Omental fat pad (tissue), 4 donors: ENCODE measurements at places on chromosomes 4 and X.

- DNase-seq: no peak
These were observed 124.2 kb downstream of the GUCY2F start for GRCh38 chrX:109357706-109358105.

- no peak for DNase-seq
These were observed 238.8 kb downstream of the GRIA3 start for GRCh38 chrX:123422875-123423274.

- DNase-seq: no peak
These were observed 405.9 kb downstream of the ADGRL3 start for GRCh38 chr4:61605984-61606383.

- no peak for DNase-seq
These were observed 28.7 kb downstream of the FAM9C start for GRCh38 chrX:13015536-13016236.

- DNase-seq: no peak
These were observed 150.1 kb downstream of the NAA11 start for GRCh38 chr4:79175716-79176115.

GRCh38 chr4:36337665-36338185 lies 56.3 kb downstream of the DTHD1 start:
- DNase-seq: no peak

GRCh38 chr4:52894443-52894842 lies 32.3 kb downstream of the RASL11B start:
- DNase-seq: no peak

DNA sequence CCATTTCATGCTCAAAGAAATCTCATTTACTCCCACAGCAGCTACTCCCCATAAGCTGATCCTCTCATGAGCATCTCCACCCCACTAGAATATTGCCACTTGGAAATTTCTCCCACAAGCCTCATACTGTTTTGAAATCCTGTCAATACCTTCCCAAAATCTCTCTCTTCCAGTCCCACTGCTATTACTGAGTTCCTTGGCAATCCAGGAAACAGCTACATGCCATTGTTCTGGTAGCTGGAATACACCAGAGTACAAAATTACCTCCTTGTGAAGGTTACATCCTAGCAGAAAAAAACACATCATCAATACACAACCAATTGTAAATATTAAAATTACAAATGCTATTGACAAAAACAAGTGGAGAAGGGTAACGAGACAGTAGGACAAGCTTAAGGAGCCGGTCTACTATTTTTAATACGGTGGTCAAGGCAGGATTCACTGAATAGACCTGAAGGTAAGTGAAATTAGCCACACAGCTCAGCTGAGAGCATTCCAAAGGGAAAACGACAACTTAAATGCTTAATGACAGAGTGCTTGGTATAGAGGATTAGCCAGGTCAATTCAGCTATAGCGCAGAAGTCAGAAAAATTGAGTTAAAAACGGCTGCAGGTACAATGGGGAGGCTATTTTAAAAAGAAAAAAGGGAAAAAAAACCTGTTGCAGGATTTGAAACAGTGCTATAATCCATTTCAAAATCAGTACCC lies 6.4 kb downstream of the RPL9 start:
- no peak for DNase-seq

GRCh38 chr4:90994851-90995574 lies 867.8 kb downstream of the CCSER1 start:
- no peak for DNase-seq

DNA sequence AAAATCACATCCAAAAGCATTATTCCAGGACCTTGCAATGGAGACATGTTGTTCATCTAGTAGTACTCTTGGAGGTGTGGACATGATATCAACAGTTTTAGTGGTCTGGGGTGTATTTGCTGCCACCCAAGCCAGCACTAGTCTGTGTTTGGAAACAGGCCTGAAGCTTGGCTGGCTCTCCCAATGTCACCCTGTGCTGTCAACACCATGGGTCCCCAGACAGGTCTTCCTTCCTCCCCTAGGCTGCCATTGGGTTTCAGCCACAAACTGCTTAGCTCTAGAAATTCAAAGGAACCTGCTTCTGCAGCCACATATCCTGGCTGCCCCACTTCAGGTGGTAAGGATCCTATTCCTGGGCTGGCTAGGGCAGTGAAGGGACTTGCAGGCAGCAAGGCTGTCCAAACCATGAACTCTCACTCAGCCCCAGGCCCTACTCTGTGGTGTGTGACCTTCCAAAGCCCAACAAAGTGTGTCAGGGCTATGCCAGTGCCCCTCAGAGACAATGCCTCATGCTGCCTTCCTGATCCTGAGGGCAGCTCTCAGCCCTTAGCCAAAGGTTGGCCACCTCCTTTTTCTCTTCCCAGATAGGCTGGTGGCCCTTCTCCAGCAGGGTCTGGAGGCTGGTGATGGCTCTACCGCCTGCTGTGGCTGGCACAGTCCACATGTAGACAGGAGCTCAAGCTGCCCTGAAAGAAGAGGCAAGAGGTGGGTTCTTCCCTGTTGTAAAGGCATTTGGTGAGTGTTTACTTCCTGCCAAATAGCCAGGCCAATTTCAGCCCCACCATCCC lies 18.3 kb downstream of the AMER1 start:
- no peak for DNase-seq

GRCh38 chr4:144360146-144360793 lies 219.8 kb upstream of the GYPA start:
- no peak for DNase-seq

DNA sequence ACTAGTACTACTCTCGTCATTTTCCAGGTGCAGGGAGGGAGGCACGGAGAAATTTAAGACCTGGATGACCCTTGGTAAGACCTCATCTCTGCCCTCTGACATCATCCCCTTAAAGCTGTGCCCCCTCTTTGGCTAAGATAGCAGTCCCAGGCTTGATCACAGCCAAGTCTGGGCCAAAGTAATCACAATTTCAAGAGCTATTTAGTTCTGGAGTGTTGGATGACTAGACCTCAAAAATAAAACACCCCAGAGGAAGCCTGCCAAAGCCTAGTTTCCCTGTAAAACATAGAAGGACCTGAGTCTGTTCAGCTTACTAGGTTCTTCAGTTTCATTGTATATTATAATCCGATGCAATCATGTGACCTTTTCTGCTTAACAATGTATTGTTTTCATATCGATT lies 144.6 kb upstream of the ARHGEF9 start:
- no peak for DNase-seq

DNA sequence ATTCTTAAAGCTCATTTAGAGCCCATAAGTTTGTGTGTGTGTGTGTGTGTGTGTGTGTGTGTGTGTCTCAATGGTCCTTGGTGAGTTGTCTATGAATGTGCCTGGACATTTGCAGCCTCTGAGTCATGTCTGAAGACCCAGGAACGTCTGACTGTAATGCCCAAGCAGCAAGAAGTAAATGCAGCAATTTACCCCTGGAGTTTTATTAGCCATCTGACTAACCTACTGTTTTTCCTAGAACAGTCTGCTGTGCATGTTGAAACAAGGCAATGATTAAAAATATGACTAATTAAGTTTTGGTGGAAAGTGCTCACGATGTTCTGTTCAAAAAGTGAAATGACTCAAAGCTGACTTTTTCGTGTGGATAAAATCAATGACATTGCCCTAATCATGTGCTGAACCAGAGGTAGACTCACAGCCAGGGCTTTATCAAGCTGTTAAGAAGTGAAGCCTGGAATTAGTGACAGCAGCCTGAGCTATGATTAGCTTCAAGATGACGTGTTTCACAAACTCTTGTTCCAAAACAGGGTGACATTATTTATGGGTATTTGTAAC lies 201.6 kb downstream of the CPE start:
- no peak for DNase-seq

DNA sequence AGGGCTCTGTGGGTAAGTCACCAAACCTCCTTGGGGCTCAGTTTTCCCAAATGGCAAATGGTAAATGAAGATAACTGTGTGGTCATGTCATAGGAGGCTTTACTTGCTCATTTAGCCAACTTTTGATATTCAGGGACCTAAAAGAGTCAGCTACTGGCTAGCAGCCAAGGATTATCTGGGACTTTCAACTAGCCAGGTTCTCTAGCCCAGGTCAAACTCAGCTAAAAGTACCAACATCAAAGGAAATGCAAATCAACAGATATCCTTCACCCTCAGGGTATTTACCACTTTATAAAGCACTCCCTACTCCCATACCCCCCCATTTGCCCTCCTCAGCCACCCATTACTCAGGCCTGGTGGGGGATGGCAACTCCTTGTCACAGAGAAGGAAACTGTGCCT lies 7.5 kb downstream of the AMER1 start:
- no peak for DNase-seq

DNA sequence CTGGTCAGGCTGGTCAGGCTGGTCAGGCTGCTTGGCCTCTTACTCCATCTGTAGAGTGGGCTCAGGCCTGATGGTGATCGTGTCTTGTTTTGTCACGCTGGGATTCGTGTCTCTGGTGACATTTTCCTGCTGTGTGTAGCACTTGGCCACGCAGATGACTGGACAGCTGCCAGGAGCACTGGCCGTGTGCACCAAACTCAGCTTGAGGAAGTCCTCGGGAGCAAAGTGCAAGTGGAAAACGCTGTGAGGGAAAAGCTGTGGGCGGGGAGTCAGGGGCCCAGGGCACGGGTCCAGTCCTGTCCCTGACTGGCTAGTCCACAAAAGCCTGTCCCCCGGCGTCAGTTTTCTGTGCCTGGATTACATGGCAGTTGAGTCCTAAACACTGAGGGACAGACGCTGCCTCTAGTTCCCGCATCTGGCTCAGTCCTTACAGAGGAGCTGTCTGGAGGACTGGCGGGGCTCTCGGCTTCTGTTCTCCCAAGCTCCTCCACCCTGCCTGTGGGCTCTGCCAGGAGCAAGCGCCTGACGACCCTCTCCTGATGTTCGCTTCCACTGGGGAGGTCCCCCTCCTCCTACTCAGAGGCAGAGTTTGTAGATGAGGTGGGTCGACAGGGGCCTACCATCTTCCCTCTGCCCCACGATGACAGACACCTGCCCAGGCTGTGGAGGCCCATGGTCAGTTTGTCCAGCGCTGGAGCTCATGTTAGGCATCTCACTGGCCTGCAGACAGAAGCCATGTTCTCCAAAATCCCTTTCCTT lies 35.9 kb upstream of the GRPEL1 start:
- peak; percentile 50 for DNase-seq

- DNase-seq: no peak
These were observed 23.0 kb upstream of the PGM2 start for GRCh38 chr4:37803348-37803973.

GRCh38 chr4:42167709-42168108 lies 15.3 kb upstream of the BEND4 start:
- DNase-seq: no peak

DNA sequence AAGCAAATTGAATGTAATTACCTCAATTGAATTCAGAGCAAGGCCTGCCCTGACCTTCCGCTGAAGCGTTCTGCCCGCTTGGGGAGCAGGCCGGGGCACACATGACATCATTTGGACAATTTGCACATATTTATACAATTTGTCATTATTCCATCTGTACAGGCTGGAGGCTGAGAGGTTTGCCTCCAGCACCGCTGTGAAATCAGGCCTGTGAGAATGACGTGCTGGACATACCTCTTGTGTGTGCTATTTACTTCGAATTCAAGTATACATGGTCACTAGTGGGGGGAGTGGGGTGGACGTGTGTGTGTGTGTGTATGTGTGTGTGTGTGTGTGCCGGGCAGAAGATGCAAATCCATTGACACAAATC lies 285.6 kb downstream of the SHOX start:
- DNase-seq: no peak

DNA sequence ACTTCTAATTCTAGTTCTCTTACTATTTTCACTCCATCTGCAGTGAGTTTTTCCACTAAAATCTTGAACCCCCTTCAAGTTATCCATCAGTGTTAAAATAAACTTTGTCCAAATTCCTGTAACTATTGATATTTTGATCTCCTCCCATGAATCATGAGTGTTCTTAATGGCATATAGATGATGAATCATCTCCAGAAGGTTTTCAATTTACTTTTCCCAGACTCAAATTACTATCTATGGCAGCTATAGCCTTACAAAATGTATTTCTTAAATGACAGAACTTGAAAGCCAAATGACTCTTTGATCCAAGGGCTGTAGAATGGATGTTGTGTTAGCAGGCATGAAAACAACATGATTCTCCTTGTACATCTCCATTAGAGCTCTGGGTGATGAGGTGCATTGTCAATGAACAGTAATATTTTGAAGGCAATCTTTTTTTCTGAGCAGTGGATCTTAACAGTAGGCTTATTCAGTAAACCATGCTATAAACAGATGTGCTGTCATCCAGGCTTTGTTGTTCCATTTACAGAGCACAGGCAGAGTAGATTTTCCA lies 16.1 kb upstream of the IQCM start:
- no peak for DNase-seq

DNA sequence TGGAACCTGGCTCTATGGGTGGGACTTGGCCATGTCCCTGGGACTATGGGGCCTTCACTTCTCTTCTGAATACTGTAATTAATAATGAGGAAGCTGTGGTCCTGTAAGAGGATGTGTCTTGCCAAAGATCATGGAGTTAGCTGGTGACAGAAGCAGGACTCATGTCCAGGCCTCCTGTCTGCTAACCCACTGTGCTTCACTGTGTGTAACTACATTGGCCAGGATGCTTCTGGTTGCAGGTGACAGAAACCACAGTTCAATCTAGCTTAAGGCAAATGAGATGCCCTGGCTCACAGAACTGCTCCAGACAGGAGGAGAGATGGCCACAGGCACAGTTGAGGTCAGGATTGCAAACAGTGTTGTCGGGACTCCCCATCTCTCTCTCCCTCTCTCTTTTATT lies 3.1 kb downstream of the MTMR1 start:
- no peak for DNase-seq

DNA sequence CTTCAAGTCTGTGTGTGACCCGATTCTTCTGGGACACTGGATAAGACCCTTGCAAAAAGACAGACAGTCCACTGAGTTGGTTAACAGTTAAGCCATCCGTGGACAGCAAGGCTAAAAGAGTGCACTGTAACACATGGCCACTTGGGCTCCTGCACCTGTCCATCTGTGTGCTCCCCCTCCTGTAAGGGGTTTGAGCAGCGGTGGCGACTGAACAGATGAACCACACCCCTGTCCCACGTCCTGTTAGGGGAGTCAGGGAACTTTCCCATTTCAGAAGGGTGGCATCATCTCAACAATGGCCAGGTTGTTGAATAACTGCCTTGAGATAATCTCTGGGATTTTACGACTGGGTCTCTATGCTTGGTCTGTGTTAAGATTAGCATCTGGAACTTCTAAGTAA lies 178.6 kb downstream of the GRXCR1 start:
- no peak for DNase-seq

- no peak for DNase-seq
These were observed 111.6 kb downstream of the MAGEE2 start for GRCh38 chrX:75673468-75673867.

- DNase-seq: no peak
These were observed 975.8 kb downstream of the C4orf33 start for GRCh38 chr4:130071746-130072145.
